ENCODE measurements at places on chromosomes 5 and 9. TPM values are rescaled to one million over a fixed set of nuclear protein-coding genes. Genes with fewer than 3 reads are reported as not detected.

GRCh38 chr9:27303219-27303618 is 6.3 kb upstream of the EQTN start:
- H3K27ac ChIP-seq: no peak overlapping the region
- no peak overlapping the region for H3K4me3 ChIP-seq
- no peaks in the 10 kb centered on the region for H3K4me1 ChIP-seq
- no peak for DNase-seq
- H3K36me3 ChIP-seq: no peaks in the 10 kb centered on the region
- H3K27me3 ChIP-seq: peaks cover 5% of the 10 kb centered on the region

- H3K36me3 ChIP-seq: no peaks in the 10 kb centered on the region
- no peak overlapping the region for H3K4me3 ChIP-seq
- H3K4me1 ChIP-seq: no peaks in the 10 kb centered on the region
- no peak overlapping the region for H3K27ac ChIP-seq
Observed at GRCh38 chr5:11918463-11919045, 14.3 kb upstream of the CTNND2 start.

IFNE gene
- 0.11 TPM for polyA plus RNA-seq

GRCh38 chr5:5066276-5067186 is 73.6 kb upstream of the ADAMTS16 start:
- no peak overlapping the region for H3K4me3 ChIP-seq
- H3K27ac ChIP-seq: no peak overlapping the region
- H3K4me1 ChIP-seq: no peaks in the 10 kb centered on the region
- no peaks in the 10 kb centered on the region for H3K36me3 ChIP-seq

GRCh38 chr9:131386281-131386680 is 7.6 kb upstream of the PRRC2B start:
- H3K36me3 ChIP-seq: no peaks in the 10 kb centered on the region
- H3K4me1 ChIP-seq: no peaks in the 10 kb centered on the region
- no peak overlapping the region for H3K27ac ChIP-seq
- no peak overlapping the region for H3K4me3 ChIP-seq

GRCh38 chr5:22998774-22999173 is 145.6 kb upstream of the CDH12 start:
- no peaks in the 10 kb centered on the region for H3K36me3 ChIP-seq
- no peaks in the 10 kb centered on the region for H3K4me1 ChIP-seq
- DNase-seq: no peak
- no peak overlapping the region for H3K27ac ChIP-seq
- no peak overlapping the region for H3K4me3 ChIP-seq
- H3K27me3 ChIP-seq: no peaks in the 10 kb centered on the region

NPDC1 gene
- polyA plus RNA-seq: 144 TPM

DNA sequence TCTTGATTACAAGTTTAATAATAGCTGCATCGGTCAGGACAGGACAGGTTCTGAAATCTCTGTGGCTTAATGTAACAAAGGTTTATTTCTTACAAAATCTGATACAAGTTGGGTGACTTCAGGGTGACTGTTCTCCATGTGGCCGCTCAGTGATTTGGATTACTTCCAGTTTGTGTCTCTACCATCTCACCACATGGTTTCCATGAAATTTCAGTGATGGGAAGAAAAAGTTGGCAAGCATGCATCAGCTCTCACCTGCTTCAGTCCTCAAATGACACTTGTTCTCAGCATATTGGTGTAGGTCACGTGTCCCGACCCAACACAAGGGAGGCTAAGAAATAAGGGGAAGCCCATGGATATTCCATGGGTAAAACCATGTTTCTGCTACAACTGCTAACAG is 7.8 kb upstream of the TMEM268 start:
- peaks cover 6% of the 10 kb centered on the region for H3K36me3 ChIP-seq
- no peak overlapping the region for H3K27ac ChIP-seq
- H3K4me1 ChIP-seq: peaks cover 6% of the 10 kb centered on the region
- no peak overlapping the region for H3K4me3 ChIP-seq

FLT4 gene
- polyA plus RNA-seq: 50.9 TPM

DMRTA1 gene
- 0.19 TPM for polyA plus RNA-seq

REEP2 gene
- 5.3 TPM for polyA plus RNA-seq

F12 gene
- 2.7 TPM for polyA plus RNA-seq

LCN12 gene
- 0.62 TPM for polyA plus RNA-seq

DNA sequence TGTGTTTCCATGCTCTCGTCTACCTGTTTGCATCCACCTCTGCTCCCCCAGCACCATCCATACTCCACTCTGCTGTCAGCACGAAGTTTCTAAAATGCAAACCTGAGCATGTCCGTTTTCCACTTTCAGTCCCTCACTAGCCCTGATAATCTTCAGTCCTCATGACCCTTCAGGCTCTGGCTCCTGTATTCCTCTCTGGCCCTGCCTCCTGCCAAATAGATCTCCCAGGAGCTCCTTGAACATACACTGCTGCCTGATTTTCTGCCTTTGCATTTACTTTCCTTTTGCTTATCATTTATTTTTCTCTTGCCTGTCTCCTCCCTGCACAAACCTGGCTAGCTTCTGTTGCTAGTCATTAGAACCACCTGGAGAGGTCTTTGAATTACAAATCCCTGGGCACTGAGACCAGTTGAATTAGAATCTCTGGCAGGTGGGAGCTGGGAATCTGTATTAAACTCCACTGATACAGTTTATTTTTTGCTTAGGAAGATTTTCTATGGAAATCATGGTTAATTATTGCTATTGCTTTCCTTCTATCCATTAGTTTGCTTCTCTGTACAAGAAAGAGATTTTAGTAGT is 18.5 kb downstream of the ARHGEF28 start:
- no peaks in the 10 kb centered on the region for H3K27me3 ChIP-seq
- H3K4me1 ChIP-seq: peaks cover 47% of the 10 kb centered on the region
- H3K36me3 ChIP-seq: peaks cover 2% of the 10 kb centered on the region
- DNase-seq: no peak
